Bronchial epithelial cell (primary cell): ENCODE measurements at places on chromosomes 13 and 19.

- DNase-seq, result peak; percentile 63
These were observed 27.4 kb downstream of the EFNA2 start for GRCh38 chr19:1312767-1313694.

GRCh38 chr19:47313754-47314295 lies 4.2 kb downstream of the C5AR1 start:
- no peak for DNase-seq

DNA sequence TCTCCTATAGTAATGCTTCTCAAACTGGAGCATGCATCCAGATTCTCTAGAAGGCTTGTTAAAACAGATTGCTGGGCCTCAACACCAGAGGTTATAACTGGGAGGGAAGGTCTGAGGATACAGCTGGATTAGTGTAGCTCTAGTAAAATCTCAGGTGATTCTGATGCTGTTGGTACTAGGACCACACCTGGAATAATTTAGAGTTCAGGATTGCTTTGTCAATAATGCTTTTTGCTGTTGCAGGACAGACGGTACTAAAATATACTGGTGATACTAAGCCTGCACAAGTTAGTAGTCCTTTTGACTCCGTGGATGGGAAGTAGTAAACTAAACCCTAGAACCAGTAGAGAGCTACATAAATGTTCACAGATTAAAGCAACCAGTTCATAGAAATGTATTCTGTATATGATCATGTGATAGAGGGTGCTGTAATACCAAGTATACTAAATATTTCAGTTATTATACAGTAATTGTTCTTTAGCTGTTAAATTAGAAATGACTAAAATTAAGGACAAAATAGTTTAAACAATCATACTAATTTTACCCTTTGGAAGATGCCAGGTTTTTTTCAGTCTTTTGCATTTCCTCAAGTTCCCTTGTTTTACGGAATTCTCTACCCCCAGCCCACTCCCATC lies 258.2 kb upstream of the STARD13 start:
- peak; percentile 26 for DNase-seq

- no peak for DNase-seq
These were observed 132.1 kb upstream of the SPACA7 start for GRCh38 chr13:112244061-112244460.

DNA sequence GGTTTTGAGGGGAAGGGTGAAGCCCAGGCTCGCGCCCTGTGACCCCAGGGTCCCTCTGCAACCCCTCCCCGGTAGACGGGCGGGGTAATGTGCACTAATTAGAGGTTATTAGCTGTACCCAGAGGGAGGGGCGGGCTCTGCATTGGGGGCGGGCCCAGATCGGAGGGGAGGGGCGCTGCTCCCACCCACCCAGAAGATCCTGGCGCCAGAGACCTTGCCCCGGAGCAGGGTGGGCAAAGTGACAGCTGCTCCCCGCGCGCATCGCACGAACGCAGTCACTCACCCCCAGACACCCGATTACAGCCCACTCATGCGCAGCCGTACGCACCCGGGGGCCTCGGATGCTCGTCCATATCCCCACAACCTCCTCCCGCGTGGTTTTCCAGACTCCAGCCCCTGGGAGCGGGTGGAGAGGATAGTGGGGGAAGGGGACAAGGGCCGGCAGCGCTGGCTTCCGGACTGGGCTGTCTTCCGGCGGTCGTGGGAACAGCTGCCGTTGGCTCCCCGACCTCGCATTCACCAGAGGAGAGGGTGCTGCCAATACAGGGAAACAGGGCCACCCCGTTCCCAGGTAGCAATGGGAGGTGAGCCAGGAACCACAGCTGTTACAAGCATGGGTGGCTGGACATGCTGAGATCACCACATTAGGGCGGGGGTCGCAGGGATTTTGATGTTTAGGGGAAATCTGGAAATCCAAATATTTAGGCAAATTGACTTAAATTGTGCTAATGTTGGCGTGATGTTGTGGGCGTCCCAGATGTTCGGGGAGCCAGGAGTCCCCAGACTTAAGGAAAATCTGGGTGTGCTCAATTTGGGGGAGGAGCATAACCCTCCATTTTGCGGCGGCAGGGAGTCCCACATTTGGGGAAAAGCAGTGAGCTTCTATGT lies 2.9 kb upstream of the HOOK2 start:
- peak; percentile 60 for DNase-seq

DNA sequence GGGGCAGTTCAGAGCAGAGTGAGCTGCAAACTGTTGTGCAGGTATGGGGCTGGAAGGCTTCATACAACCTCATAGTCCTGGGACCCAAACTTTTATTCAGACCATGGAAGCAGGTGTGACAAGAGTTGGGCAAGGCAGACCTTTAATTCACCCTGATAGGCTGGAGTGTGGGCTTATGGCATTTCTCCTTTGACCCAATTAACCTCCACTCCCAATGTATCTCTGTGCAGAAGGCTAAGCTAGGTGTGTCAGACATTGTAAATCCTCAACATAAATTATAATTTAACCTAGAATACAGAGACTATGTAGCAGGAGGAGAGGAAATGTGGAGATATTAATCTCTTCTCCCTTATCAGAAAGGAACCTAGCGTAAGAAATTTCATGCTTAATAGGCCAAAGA lies 12.2 kb upstream of the OR10H2 start:
- DNase-seq, result no peak

GRCh38 chr13:114296448-114296847 lies 15.0 kb downstream of the UPF3A start:
- no peak for DNase-seq

DNA sequence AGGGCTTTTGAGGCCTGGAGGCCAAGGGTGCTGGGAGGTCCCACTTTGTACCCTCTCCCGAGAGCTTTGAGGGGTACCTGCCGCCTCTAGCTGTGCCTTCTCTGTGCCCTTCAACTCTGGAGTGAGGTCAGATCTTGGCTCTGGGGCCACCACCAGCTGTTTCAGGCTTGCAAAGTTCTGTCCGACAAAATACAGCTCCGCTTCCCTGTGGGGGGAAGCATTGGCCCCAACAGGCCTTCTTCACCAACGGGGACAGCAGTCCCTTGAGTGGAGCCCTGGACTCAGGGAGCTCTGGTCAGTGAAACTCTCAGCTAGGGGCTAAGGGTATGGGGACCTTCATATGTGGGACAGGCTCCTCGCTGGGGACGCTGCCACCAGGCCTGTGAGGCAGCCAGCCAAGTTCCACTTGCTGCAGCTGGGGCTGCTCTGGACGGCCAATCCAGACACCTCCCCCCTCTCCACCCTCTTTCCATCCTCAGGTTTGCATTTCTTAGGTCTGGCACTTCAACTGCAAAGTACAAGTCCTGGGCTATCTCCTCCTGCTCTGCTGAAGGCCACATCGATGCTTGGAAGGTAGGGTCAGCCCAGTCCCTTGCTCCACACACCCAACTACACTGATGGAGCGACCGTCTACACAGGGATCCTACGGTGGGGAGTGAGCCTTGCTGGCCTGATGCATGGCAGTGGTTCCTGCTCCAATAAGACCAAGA lies 46.8 kb downstream of the C13orf46 start:
- DNase-seq, result no peak

DNA sequence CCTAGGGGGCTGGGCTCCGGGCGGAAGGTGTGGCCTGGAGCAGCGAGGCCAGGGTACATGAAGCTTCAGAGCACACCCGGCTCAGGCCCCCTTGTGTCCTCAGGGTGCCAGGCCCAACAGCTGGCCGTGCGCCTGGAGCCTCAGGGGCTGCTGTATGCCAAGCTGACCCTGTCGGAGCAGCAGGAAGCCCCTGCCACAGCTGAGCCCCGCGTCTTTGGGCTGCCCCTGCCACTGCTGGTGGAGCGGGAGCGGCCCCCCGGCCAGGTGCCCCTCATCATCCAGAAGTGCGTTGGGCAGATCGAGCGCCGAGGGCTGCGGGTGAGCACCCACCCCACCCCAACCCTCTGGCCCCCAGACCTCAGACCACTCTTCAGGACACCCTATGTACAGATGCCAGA lies 3.2 kb downstream of the SYDE1 start:
- DNase-seq, result no peak

DNA sequence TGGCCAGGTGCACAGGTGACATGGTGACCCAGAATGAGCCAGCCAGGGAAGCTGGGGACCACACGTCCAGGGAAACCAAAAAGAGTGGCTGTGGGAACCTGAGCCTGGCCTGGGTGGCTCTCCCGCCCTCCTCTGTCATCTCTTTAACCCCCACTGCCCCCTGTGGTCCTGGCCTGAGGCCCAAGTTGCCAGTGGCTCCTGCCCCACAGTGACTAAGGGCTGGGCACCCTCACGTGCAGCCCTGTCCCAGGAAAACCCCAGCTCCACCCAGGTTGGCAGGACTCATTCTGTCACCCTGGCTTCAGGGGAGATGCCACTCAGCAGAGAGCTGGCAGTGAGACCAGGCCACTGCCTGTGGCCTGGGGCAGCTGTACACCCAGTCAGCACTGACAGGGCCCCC lies 30.6 kb upstream of the ISYNA1 start:
- no peak for DNase-seq

- no peak for DNase-seq
These were observed 31.8 kb downstream of the CACNG6 start for GRCh38 chr19:54023191-54023590.

- no peak for DNase-seq
These were observed 235.6 kb downstream of the SPRY2 start for GRCh38 chr13:80105350-80105749.

DNA sequence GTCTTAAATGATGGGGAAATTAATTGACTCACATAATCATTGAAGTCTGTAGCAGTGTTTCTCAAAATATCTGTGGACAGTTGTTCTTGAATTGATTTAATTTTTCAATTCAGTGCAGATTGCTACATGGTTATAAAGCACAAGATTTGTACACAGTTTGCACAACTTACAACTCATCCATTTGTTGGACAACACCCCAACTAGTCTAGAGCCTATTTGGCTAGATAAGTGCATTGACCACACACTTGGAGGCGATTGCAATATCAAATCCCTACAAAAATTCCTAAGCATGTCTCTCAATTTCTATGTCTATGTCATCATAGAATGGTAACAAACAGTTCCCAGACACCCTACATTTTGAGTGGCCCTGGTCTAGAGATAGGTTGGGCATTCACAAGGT lies 48.0 kb upstream of the IPO5 start:
- no peak for DNase-seq

- peak; percentile 22 for DNase-seq
These were observed 8.0 kb upstream of the ATP4A start for GRCh38 chr19:35571406-35571965.

DNA sequence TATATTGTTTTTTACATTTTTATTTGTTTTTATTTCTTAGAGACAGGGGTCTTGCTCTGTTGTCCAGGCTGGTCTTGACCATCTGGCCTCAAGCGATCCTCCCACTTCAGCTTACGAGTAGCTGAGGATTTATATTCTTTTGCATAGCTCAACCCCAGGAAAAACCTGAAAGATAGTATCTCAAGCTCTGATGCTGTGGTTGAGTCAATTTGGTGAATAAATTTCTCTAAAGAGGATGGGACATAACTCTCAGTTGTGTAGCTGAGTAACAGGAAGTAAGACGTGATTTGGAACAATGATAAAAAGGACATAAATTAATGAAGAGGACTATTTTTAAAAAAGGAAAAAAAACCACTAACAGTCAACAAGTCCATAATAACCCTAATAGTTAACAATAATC lies 79.8 kb upstream of the TNFSF11 start:
- no peak for DNase-seq

- DNase-seq, result no peak
These were observed 33.0 kb downstream of the ZIC2 start for GRCh38 chr13:100014621-100015020.

DNA sequence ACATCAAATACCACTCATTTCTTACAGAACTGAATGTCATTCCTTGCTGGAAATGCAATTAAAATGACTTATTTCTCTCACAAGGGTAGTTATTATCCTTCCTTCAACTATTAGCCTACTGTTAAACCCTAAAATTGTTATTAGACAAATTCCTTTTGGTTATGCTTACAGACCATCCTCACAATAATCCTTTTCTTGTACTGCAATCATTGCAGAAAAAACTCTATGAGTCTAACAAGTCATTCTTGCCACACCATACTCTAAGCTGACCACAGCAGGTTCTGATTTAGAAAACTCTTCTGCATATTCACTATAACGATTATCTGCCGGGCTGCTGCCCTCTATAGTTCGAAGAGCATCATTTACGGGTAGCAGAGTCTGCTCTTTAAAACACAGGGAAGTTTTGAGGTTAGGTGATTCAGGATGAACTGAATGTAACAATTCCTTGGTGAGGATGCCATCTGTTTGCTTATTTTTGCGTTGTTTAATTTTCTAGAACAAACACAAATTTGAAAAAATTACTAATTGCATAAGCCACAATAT lies 38.2 kb downstream of the MTMR6 start:
- peak; percentile 26 for DNase-seq

GRCh38 chr19:47813304-47813994 lies 8.3 kb upstream of the CRX start:
- DNase-seq, result peak; percentile 25

DNA sequence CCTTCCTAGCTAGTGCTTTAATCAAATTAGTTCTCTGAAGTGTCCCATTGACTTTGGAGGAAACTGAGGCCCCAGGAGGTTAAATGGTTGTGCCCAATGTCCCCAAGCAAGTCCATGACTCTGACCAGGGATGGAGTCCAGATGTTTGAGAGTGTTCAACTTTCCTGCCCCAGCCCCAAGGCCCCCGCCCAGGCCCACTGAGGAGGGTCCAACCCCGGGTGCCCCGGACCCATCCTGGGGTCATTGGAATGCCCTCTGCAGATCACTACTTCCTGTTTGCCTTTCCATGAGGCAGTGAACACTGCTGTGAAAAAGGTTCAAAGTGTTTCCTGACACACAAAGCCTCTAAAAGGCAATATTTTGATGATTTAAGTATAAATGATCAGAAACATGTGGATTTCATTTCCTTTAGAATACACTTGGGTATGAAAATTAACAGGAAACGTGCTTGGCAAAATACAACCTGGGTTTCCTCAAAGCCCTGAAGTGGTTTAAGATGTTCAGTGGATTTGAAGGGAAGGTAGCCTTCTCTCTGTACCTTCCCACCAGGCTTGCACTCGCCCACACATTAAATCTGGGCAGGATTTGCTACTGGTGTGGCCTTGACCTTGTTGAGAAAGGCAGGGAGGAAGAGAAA lies 335.7 kb downstream of the TSHZ3 start:
- DNase-seq, result no peak

- peak; percentile 5 for DNase-seq
These were observed 55.8 kb upstream of the KCTD15 start for GRCh38 chr19:33740811-33741396.
